ENCODE measurements at places on chromosomes 5 and 9. TPM values are rescaled to one million over a fixed set of nuclear protein-coding genes. Genes with fewer than 3 reads are reported as not detected.

DNA sequence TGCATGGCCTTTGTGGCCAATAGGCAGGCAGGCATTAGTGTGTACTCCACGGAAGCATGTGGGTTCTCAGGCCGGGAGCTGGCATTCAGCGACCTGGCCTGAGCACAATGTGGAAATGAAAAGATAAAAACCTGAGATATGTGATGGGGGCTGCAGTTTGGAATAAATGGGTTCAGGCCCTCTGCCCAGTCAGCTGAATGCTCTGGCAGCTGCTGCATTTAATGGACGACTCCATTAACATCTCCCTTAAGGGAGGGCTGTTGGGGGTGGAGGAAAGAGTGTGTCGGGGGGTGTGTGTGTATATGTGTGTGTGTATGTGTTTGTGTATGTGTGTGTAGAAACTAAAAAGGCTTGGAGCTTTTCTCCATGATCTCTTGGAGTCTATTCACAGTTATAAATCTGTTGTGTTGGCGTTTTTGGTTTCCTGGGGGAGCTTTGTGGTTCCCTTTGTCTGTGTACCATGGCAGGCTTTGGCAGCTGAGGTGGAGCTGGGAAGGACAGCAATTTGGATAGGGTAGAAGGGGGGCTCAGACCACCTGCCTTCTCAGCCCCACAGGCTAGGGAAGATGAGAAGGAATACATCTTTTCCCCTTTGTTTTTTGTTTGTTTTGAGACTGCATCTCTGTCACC, 27.3 kb upstream of the HSPA9 start:
- H3K36me3 ChIP-seq: no peaks in the 10 kb centered on the region
- H3K4me1 ChIP-seq: no peaks in the 10 kb centered on the region
- no peak for DNase-seq
- no peak overlapping the region for H3K27ac ChIP-seq
- no peak overlapping the region for H3K4me3 ChIP-seq

GRCh38 chr5:116614603-116614920, 39.9 kb upstream of the SEMA6A start:
- no peaks in the 10 kb centered on the region for H3K27me3 ChIP-seq
- H3K4me3 ChIP-seq: no peak overlapping the region
- no peaks in the 10 kb centered on the region for H3K36me3 ChIP-seq
- no peak overlapping the region for H3K27ac ChIP-seq
- DNase-seq: no peak

DNA sequence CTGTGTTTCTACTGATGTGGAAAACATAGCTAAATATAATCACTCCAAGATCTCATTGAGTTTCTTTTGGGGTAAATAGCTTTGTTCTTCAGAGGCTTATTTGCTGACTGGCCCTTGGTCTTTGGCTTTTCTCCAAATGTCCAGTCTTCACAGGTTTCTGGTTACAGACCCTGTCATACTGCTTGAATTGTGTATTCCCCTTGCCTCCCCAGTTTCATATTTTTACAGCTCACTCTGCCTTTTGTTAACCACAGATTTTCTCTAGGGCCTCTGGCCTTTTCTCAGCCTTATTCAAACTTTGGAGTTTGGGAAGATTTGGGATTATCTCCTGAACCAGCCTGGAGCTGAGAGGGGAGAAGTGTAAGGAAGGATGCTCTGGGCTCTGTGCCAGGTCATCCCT, 23.9 kb downstream of the ISOC1 start:
- H3K36me3 ChIP-seq: no peaks in the 10 kb centered on the region
- no peaks in the 10 kb centered on the region for H3K4me1 ChIP-seq
- no peak overlapping the region for H3K4me3 ChIP-seq
- DNase-seq: no peak
- no peak overlapping the region for H3K27ac ChIP-seq

DNA sequence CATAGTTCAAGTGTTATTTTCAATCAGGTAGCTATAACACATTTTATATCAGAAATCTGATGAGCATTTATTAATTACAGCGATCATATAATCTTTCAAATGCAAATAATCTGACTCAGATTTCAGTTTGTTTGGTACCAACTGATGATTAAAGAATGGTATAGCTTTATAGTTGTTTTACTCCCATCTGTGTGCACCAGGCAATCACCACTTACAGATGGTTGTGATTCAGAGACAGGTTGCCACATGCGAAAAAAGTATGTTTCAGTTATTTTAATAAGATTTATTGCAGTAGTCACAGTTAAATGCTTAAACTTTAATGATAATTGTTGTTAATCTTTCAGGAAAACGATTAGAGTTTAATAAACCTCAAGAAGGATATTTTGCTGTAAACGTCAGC, 155.1 kb upstream of the ARRDC3 start:
- no peak for DNase-seq
- no peak overlapping the region for H3K27ac ChIP-seq
- no peaks in the 10 kb centered on the region for H3K27me3 ChIP-seq

DNA sequence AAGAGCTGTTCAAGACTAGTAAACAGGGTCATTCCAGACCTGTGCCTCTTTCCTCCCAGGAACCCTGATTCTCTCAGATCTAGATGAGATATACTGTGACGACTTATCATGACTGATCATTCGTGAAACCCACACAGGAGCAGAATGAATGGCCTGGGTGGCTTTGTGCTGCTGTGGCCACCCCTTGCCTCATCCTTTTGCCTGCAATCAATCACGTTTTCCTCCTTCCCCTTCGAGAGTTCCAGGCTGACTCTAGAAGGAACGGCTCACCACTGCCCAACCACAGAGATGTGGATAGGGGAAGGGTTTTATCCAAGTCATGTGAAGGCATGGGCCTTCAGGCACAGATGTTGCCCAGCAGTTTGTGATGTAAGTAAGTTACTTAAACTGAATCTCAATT, 5.8 kb downstream of the ANXA6 start:
- H3K27me3 ChIP-seq: no peaks in the 10 kb centered on the region
- DNase-seq: peak; percentile 30
- H3K27ac ChIP-seq: peak overlapping the region; percentile 89
- no peak overlapping the region for H3K4me3 ChIP-seq

- no peak overlapping the region for H3K4me3 ChIP-seq
- H3K4me1 ChIP-seq: no peaks in the 10 kb centered on the region
- H3K36me3 ChIP-seq: no peaks in the 10 kb centered on the region
- H3K27me3 ChIP-seq: no peaks in the 10 kb centered on the region
- no peak for DNase-seq
- H3K27ac ChIP-seq: no peak overlapping the region
Measured at GRCh38 chr9:132049900-132050299, 29.8 kb downstream of the MED27 start.

DNA sequence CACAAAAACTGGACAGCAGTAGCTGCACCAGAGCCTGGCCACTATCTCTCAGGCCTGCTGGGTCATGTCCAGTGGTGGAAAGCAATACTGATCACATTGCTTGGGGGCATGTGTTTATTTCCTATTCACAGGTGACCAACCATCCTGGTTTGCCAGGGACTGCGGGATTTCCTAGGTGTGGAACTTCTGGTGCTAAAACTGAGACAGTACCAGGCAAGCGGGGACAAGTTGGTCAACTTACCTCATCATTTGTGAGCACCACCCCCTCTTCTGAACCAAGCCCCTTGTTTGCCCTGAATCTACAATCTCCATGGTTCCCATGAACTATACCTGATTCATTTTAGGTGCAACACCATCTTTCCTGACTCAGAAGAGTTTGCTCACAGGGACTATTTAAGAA, 81.3 kb downstream of the TNC start:
- peaks cover 32% of the 10 kb centered on the region for H3K4me1 ChIP-seq
- H3K27ac ChIP-seq: peak overlapping the region; percentile 80
- DNase-seq: no peak
- no peaks in the 10 kb centered on the region for H3K27me3 ChIP-seq

Gene BRINP1
- 0.27 TPM for total RNA-seq

Gene IL3
- total RNA-seq: not detected

Gene SLC24A2
- 0.14 TPM for total RNA-seq

Gene UNC5A
- total RNA-seq: not detected

Gene SV2C
- total RNA-seq: 2.6 TPM

Gene KCNMB1
- total RNA-seq: 6.0 TPM
